Right atrium auricular region (tissue), 2 donors: ENCODE measurements at places on chromosomes 3 and 15. TPM values are rescaled to one million over a fixed set of nuclear protein-coding genes. Genes with fewer than 3 reads are reported as not detected.

DNA sequence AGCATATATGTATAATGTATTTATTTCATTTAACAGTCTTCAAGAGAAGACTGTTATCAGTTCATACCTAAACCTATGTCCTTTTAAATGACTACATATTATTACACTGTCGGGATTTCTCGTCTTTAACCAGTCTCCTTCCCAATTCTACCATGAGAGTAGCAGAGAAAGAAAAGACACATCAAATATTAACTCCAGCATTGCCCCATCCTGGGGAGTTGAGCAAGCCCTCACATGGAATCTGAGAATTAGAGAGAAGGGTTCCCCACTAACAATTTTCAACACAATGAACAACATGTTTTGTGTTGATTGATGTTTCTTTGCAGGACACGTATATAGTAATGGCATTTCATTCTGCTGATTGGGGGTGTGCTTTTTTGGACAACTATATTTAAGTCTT is 257.4 kb downstream of the ADAMTSL3 start:
- no peak for DNase-seq
- no peak overlapping the region for H3K4me3 ChIP-seq
- H3K27me3 ChIP-seq, result no peaks in the 10 kb centered on the region
- peaks cover 14% of the 10 kb centered on the region for H3K36me3 ChIP-seq
- H3K4me1 ChIP-seq, result no peaks in the 10 kb centered on the region

SLC41A3 gene
- 34.1 TPM for total RNA-seq

DNA sequence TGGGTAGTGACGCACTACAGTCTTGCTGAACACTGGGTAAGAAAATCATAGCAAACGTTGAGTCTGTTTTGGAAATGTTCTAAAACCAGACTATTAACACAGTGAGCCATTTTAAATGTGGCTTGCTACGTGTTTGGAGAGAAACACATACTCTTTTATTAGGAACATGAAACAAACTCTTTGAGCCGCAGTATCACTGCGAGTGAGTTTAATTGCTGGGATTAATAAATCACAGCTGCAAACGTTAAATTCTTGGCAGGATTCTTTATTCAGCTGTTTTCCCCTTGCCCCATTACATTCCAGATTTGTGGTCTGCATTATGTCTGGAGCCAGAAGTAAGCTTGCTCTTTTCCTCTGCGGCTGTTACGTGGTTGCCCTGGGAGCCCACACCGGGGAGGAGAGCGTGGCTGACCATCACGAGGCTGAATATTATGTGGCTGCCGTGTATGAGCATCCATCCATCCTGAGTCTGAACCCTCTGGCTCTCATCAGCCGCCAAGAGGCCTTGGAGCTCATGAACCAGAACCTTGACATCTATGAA is 33.6 kb downstream of the BTD start:
- no peaks in the 10 kb centered on the region for H3K36me3 ChIP-seq
- DNase-seq, result no peak
- H3K4me1 ChIP-seq, result no peaks in the 10 kb centered on the region
- H3K4me3 ChIP-seq, result no peak overlapping the region

- no peak overlapping the region for H3K27ac ChIP-seq
- no peaks in the 10 kb centered on the region for H3K4me1 ChIP-seq
- no peak for DNase-seq
- no peak overlapping the region for H3K4me3 ChIP-seq
These were observed 32.4 kb downstream of the TOMM70 start for GRCh38 chr3:100368441-100368840.

GRCh38 chr3:179289295-179289694 is 33.5 kb upstream of the ZNF639 start:
- DNase-seq, result no peak
- no peak overlapping the region for H3K27ac ChIP-seq
- no peaks in the 10 kb centered on the region for H3K27me3 ChIP-seq
- H3K36me3 ChIP-seq, result no peaks in the 10 kb centered on the region
- H3K4me1 ChIP-seq, result no peaks in the 10 kb centered on the region
- H3K4me3 ChIP-seq, result no peak overlapping the region

DNA sequence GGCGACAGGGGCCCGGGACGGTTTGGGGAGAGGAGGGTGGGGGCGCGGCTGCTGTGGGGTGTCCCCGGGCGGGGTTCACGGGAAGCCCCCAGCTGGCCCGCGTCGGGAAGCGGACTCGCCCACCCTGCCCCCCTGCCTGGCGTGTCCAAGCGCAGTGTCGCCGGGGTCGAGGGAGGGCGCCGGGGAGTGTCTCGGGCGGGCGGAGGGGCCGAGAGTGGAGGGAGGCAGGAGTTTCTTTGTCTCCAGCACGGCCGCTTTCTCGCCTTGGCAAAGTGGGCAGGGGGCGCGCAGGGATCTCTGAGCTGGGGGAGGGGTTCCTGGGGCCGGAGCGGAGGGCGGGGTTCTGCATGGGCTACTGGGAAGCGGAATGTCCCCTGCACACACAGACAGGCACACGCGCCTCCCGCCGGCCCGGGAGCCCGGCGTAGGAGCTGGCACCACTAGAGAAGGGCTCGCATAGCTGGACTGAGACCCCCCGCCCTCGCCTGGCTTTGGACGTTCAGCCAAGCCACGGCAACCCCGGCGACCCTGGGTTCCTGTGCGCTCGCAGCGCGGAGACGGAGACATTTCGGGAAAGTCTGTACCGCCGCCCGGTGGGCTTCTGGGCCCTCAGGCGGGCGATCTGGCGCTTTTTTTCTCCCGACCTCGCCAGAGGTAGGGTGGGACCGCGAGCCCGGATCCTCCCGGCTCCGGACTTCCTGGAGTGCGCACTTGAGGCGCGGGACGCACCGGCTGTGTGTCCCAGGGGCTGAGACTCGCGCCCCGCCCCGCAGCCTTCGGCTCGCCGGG is 822 bp downstream of the ST8SIA2 start:
- H3K36me3 ChIP-seq, result no peaks in the 10 kb centered on the region
- peak overlapping the region; percentile 33 for H3K4me3 ChIP-seq
- no peaks in the 10 kb centered on the region for H3K4me1 ChIP-seq
- DNase-seq, result no peak
- no peak overlapping the region for H3K27ac ChIP-seq
- H3K27me3 ChIP-seq, result peaks cover 3% of the 10 kb centered on the region

DNA sequence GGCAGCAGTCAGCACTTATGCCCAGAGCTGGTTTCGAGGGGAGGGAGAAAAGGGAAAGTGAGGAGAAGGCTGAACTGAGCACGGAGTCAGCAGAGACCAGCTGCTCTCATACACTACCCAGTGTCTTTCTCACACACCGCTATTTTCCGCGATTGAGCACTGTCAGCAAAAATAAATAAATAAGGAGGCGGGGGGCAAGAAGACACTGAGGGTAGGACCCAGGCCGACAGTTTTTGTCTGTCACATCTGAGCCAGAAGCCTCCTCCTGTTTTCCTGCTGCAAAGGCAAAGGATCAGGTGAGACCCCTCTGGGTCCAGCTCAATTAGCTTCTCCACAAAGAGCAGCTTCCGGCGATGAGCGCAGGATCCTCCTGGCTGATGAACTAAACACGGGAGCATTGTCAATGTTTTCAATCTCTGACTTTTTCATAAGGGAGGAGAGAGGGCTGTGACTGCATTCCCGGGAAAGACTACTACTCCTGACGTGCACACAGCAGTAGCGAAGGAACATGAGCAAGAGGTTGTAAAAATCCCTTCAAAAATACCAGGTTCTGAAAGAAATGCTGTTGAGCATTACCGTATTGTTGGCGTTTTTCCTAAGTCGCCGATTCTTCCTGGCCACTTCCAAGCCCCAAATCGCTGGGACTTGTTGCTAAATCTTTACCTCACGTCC is 1.3 kb downstream of the FRMD5 start:
- H3K4me1 ChIP-seq, result no peaks in the 10 kb centered on the region
- H3K4me3 ChIP-seq, result peak overlapping the region; percentile 73
- H3K27me3 ChIP-seq, result no peaks in the 10 kb centered on the region

TUSC2 gene
- total RNA-seq, result 29.6 TPM

- no peaks in the 10 kb centered on the region for H3K4me1 ChIP-seq
- no peak for DNase-seq
- H3K36me3 ChIP-seq, result no peaks in the 10 kb centered on the region
- no peak overlapping the region for H3K4me3 ChIP-seq
- no peaks in the 10 kb centered on the region for H3K27me3 ChIP-seq
These were observed 3.7 kb downstream of the TLR9 start for GRCh38 chr3:52221563-52222318.

DNA sequence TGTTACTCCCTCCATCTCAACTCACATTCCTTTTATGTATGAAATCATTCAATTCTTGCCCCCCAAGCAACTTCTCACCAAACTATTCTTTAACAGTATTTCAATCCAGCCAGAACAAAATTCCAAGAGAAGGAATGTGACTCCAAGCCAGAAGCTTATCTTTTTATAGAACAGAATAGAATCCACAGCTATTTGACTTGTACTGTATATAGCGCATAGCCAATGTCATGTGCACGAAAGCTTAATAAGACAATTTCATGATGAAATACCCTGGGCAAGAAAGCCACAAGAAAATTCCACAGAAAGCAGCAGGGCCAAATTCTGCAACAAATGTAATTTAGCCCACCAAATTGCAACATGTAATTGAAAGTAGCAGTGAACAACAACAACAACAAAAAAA is 127.6 kb upstream of the UBE2E2 start:
- DNase-seq, result no peak
- H3K27ac ChIP-seq, result no peak overlapping the region
- H3K4me3 ChIP-seq, result no peak overlapping the region
- no peaks in the 10 kb centered on the region for H3K36me3 ChIP-seq

TMEM266 gene
- total RNA-seq, result not detected

GRCh38 chr3:195104340-195104739 is 166.6 kb downstream of the XXYLT1 start:
- DNase-seq, result no peak
- no peak overlapping the region for H3K4me3 ChIP-seq
- peaks cover 41% of the 10 kb centered on the region for H3K4me1 ChIP-seq
